HepG2 (cell line): ENCODE measurements at places on chromosomes 3 and 15. TPM values are rescaled to one million over a fixed set of nuclear protein-coding genes. Genes with fewer than 3 reads are reported as not detected.

The GADL1 gene
- not detected in 2 replicates for total RNA-seq

The TF gene
- 4,983 and 10,074 TPM in 2 replicates for total RNA-seq

The DUOX2 gene
- not detected in 2 replicates for total RNA-seq

The CCDC13 gene
- total RNA-seq: 0.22 TPM in 1 of 2 replicates, not detected in the other

- no peaks in the 10 kb centered on the region for H3K36me3 ChIP-seq
- no peak overlapping the region for H3K27ac ChIP-seq
- H3K4me3 ChIP-seq: no peak overlapping the region
- H3K4me1 ChIP-seq: no peaks in the 10 kb centered on the region
These were observed 10.5 kb upstream of the NUDT16 start for GRCh38 chr3:131370935-131371687.

GRCh38 chr3:189962466-189962865 is 158.2 kb downstream of the P3H2 start:
- no peaks in the 10 kb centered on the region for H3K36me3 ChIP-seq
- no peaks in the 10 kb centered on the region for H3K4me1 ChIP-seq
- no peak overlapping the region for H3K27ac ChIP-seq
- no peak overlapping the region for H3K4me3 ChIP-seq
- DNase-seq: no peak

DNA sequence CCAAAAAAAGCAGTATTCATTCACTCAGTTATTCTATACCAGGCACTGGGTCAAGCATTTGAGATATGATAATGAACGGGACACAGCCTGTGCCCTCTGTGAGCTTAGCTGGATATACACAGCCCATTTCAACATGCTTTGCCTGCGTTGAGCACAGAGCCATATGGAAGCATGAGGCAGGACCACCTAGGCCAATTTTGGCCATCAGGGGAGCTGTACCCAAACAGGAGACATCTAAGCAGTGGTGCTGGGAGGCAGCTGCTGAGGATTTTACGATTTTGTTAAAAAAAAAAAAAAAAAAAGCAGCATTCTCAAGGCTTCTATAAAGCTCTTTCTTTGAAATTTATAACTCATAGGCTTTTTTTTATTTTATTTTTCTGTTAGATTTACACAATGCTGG is 87.2 kb upstream of the SLC2A2 start:
- H3K27me3 ChIP-seq: no peaks in the 10 kb centered on the region
- no peaks in the 10 kb centered on the region for H3K36me3 ChIP-seq
- H3K4me3 ChIP-seq: no peak overlapping the region
- DNase-seq: peak; percentile 30

GRCh38 chr3:35523074-35523473 is 116.3 kb upstream of the ARPP21 start:
- H3K27me3 ChIP-seq: no peaks in the 10 kb centered on the region; the same call in 1 of the 2 replicates
- no peaks in the 10 kb centered on the region for H3K36me3 ChIP-seq
- DNase-seq: no peak
- no peak overlapping the region for H3K27ac ChIP-seq
- H3K4me3 ChIP-seq: no peak overlapping the region
- H3K4me1 ChIP-seq: peaks cover 11% of the 10 kb centered on the region

- H3K4me1 ChIP-seq: no peaks in the 10 kb centered on the region
- DNase-seq: no peak
- H3K4me3 ChIP-seq: no peak overlapping the region
- no peak overlapping the region for H3K27ac ChIP-seq
- H3K27me3 ChIP-seq: no peaks in the 10 kb centered on the region
These were observed 40.6 kb upstream of the SLC9A9 start for GRCh38 chr3:143888846-143889245.

DNA sequence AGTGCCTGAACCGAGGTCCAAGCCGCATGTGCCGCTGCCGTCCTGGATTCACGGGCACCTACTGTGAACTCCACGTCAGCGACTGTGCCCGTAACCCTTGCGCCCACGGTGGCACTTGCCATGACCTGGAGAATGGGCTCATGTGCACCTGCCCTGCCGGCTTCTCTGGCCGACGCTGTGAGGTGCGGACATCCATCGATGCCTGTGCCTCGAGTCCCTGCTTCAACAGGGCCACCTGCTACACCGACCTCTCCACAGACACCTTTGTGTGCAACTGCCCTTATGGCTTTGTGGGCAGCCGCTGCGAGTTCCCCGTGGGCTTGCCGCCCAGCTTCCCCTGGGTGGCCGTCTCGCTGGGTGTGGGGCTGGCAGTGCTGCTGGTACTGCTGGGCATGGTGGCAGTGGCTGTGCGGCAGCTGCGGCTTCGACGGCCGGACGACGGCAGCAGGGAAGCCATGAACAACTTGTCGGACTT is 7.1 kb downstream of the DLL4 start:
- no peak for DNase-seq
- peaks cover 84% of the 10 kb centered on the region for H3K4me1 ChIP-seq
- peaks cover 12% of the 10 kb centered on the region; the same call in 2 of the 3 replicates for H3K27me3 ChIP-seq

The CCDC191 gene
- 1.2 and 1.4 TPM in 2 replicates for total RNA-seq

The MCTP2 gene
- total RNA-seq: 2.7 and 5.1 TPM in 2 replicates

- no peaks in the 10 kb centered on the region for H3K36me3 ChIP-seq
- no peak overlapping the region for H3K4me3 ChIP-seq
- peaks cover 7% of the 10 kb centered on the region for H3K4me1 ChIP-seq
- no peak for DNase-seq
These were observed 9.4 kb upstream of the SEC13 start for GRCh38 chr3:10330319-10330718.

- H3K27ac ChIP-seq: no peak overlapping the region
- peaks cover 18% of the 10 kb centered on the region for H3K4me1 ChIP-seq
- peak; percentile 5 for DNase-seq
- H3K27me3 ChIP-seq: no peaks in the 10 kb centered on the region
These were observed 419.5 kb upstream of the NAALADL2 start for GRCh38 chr3:174439331-174440252.

DNA sequence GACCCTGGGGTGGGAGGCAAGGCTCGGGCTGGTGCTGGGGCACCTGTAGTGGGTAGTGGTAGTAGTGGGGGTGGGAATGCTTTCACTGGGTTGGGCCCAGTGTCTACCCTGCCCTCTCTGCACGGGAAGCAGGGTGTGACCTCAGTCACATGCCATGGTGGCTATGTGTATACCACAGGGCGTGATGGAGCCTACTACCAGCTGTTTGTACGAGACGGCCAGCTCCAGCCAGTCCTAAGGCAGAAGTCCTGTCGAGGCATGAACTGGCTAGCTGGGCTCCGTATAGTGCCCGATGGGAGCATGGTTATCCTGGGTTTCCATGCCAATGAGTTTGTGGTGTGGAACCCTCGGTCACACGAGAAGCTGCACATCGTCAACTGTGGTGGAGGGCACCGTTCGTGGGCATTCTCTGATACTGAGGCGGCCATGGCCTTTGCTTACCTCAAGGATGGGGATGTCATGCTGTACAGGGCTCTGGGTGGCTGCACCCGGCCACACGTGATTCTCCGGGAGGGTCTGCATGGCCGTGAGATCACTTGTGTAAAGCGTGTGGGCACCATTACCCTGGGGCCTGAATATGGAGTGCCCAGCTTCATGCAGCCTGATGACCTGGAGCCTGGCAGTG is 5.2 kb downstream of the DALRD3 start:
- no peak for DNase-seq
- H3K36me3 ChIP-seq: peaks cover 48% of the 10 kb centered on the region
- H3K4me1 ChIP-seq: peaks cover 20% of the 10 kb centered on the region
- H3K27ac ChIP-seq: no peak overlapping the region

DNA sequence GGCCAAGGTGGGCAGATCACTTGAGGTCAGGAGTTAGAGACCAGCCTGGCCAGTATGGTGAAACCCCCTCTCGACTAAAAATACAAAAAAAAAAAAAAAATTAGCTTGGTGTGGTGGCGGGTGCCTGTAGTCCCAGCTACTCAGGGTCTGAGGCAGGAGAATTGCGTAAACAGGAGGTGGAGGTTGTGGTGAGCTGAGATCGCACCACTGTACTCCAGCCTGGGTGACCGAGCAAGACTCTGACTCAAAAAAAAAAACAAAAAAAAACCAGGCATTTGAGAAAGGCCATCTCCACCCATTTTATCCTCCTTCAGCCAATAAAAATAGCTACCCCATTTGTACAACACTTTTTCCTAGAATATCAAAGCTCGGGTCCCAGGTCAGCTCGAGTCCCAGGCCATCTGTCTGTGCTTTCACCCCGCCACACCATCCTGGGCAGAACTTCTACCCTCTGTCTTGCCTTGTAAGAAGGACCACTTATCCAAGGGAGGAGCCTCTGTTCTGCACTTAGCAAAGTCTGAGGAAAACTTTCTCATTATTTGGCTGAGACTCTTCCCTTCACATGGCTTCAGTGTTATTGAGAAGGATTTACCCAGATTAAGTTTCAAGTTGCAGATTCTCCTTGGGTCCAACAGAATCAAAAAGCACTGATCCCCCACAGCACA is 99.1 kb downstream of the MESD start:
- H3K4me1 ChIP-seq: no peaks in the 10 kb centered on the region
- no peak for DNase-seq
- H3K4me3 ChIP-seq: no peak overlapping the region
- peaks cover 70% of the 10 kb centered on the region for H3K36me3 ChIP-seq
- no peak overlapping the region for H3K27ac ChIP-seq

- no peaks in the 10 kb centered on the region for H3K27me3 ChIP-seq
- 0 out of 3 replicates have a peak, but pooled peaks cover 4% of the 10 kb centered on the region for H3K36me3 ChIP-seq
These were observed 36.6 kb upstream of the UBL7 start for GRCh38 chr15:74497584-74497983.
